NCI-H748 treated with DMSO at 0.1 percent for 48 hours (cell line): ENCODE measurements at places on chromosomes 11 and 22.

- DNase-seq = no peak
Measured at GRCh38 chr11:65780770-65781151, at the start of gene AP5B1. Gene AP5B1, minus strand, starts transcription at chr11:65780976. Its CDS starts 385 bp downstream, at chr11:65780591.

GRCh38 chr11:93623179-93623578 is 38.3 kb upstream of the CEP295 start:
- DNase-seq = no peak

DNA sequence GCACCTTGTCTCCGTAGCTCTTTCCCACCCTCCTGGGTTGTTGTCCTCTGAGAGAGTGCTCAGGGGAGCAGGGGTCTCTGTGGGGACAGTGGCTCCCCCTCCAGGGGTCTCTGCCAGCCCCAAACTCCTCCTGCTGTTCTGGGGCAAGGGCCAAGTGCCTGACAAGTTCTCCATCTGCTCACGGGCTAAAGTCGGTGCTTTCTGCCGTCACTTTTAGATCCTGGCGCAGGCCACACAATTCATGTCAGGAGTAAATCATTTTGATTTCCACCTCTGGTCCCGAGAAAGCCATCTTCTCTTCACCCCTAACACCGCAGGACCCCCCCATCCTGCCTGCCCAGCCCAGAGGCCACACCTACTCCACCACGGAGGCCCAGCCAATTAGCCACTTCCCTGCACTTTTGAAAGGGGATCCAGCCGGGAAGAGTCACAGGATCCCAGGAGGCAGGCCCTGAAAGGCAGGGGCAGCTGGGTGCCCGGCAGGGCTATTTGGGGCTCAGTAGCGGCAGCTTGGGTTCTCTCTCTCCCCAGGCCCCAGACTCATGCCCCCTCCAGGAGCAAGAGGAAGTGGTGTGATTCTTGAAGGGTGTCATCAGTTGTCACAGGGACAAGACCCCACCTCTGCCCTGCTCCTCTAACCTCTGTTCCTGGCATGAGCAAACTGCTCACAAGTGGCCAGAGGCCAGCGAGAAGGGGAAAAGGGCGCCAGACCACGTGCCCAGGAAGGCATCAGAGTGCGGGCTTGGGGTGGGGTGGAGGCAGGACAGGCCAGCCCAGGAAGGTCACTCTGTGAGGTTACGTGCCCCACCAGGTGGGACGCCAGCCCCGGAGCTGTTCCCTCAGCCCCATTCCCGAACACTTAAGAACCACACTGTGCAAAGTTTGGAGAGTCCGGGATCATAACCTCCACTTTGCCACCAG is 1.3 kb downstream of the MACROD1 start:
- DNase-seq = no peak

- DNase-seq = no peak
Measured at GRCh38 chr11:119125821-119126220, 4.4 kb downstream of the HINFP start.

DNA sequence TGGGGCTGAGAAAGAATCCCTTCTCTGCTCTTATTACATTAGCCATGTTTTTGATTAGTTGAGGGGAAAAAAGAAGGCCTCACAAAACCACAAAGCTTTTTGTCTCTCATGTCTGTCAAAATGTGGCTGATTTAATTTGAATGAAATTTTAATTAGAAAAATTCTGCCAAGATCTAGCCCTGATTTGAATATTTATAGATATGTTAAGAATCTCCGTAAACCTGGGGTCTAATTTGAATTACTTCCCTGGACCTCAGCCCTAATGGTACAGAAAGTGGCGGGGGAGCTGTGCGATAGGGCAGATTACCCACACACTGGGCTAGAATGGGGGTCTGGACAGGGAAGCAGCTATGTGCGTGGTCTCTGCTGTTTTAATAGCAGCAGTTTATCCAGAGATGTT is 141.3 kb upstream of the TTC12 start:
- DNase-seq = no peak
